ENCODE measurements at places on chromosomes 16 and 17.
A peak's percentile ranks its signal among the peaks of the same experiment; 100 is the strongest.

GRCh38 chr16:89982318-89982717 lies 33.8 kb downstream of the DEF8 start:
- no peak for DNase-seq

- DNase-seq, result peak; percentile 26
Measured at GRCh38 chr16:14289692-14290340, 218.7 kb downstream of the MRTFB start.

DNA sequence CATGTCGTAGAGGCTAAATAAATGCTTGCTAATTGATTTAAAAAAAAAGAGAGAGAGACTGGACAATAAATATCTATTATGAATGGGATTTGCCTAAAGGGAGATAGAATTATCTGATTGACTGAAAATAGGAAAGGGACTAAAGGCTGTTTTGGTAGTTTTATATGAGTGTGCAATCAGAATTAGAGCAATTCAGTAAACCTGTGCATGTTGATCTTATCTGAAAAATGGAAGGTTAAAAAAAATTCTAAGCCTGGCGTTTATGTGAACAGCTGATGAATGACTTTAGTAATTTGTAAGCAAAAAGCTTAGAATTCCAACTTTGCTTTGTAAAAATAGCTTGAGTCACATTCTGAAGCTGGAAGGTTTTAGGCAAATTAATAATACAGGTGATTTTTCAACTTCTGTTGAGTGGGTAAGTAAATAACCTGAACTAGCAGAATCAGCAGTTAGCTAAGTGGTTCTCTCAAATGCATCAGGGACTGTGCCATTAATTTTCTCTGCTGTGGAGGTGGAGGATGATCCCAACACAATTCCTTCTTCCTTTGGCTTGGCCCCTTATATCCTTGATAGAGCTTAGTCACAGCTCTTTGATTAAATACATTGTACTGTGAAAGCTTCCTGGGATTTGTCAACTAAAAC lies 254.4 kb downstream of the PHKB start:
- DNase-seq, result peak; percentile 15

DNA sequence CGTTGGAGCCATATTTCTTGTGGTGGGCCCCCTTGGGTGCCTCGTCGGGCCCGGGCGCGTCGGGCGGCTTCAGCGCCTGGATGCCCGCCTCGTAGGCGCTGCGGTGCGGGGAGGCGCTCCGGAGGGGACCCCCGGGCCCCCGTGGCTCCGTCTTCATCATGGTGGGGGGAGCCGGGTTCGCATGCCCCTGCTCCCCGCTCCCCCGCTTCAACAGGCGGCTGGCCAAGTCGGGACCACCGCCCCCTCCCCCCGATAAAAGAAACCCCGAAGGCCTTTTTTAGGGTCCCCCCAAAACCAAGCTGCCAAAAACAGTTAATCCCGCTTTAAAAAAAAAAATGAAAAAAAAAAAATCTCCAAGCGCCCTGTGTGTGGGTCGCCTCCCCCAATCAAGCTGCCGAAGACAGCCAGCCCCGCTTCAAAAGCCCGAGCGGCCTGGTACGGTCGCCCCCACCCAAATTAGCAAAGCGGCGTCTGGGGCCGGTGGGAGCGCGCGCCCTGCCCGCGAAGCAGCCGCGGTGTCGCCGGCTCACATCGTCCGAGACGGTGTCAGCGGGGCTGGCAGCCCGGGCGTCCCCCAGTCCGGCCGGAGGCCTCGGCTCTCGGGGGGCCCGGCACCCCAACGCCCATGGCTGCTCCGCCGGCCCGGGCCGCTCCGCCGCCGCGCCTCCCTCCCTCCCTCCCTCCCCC lies at the start of gene PPP1R9B:
TSS of gene PPP1R9B (minus strand) at position 324 of the 687 bp plus-strand sequence. CDS start at position 160, 164 bp downstream.
- no peak for DNase-seq

- DNase-seq, result no peak
Measured at GRCh38 chr17:30580916-30581315, 103.7 kb downstream of the GOSR1 start.

GRCh38 chr16:90023078-90023447 lies 3.8 kb upstream of the DBNDD1 start:
- DNase-seq, result no peak

DNA sequence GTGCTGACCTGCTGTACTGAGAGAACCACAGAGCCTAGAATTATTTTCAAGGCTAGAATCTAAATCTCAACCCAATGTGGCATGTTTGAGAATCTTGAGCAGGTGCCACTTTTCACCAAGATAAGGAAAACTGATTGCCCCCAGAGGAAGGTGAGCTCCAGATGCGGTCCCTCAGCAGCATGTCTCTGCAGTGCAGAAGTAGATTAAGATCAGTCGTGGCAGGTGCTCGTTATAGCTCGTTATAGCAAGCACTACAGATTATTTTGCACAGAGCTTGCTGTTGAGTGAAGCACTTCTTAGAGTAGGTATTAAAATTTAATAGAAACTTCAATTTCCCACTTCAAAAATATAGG lies 176.0 kb downstream of the AATF start:
- DNase-seq, result no peak

DNA sequence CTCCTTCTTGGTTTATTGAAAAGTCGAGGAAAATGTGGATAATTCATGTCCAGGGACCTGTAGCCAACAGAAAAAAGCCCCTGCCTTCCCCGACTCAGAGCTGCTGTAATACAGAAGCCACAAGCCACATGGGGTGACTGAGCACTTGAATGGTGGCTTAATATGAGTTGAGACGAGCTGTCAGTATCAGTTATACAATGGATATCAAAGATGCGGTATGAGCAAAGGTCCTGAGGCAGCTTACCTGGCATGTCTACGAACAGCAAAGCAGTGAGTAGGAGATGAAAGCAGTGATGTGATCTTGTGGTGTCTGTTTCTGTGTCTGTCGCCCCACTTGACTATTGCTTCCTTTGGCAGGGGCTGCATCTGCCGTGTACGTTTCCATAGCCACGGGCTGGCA lies 12.2 kb upstream of the RMI2 start:
- DNase-seq, result no peak

DNA sequence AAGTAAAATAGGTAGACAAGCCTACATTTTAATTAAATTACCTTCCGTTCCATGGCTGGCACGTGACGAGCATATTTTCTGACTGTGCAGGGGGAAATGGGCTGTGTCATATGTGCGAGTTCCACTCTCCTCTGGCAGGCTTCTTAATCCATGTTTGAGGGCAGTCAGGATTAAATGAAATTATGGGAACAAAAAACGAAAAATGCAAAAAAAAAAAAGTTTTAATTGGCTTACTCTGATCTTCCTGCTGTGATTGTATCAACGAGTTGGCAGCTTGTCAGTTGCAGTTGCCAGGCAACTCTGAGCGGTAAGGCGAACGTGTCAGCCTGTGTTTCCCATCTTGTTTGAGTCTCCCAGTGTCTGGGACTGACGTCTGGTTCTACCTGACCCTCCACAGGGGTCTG lies 302.9 kb upstream of the XYLT1 start:
- peak; percentile 5 for DNase-seq

GRCh38 chr17:58344791-58345157 lies 7.2 kb downstream of the SUPT4H1 start:
- DNase-seq, result no peak

DNA sequence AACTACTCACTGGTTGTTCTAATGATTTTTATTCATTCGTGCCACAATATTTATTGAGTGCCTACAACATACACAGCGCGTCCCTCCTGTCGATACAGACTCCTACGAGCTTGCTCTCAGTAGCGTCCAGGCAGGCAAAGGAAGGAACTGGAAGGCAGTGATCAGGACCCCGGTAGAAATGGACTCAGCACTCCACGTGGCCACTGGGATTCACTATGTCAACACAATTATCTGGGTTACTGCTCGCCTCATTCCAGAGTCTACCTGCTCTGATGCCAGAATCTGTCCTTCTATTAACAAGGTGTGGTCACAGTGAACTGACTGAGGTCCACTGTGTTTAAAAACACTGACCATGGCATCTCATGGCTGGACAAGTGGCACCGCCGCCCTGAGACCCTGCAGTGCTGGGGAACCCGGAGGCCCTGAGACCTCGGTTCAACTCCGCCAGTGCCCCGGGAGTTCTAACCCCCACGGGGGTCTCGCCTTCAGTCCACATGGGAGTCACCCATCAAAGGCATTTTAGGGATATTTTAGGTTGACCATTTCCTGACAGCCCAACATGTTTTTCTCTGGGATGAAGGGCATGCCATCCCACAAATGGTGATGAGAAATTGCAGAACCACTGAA lies 71.4 kb downstream of the ZFHX3 start:
- DNase-seq, result no peak

GRCh38 chr16:55588799-55589198 lies 22.3 kb downstream of the CAPNS2 start:
- DNase-seq, result peak; percentile 29

GRCh38 chr16:65202461-65202860 lies 80.6 kb upstream of the CDH11 start:
- DNase-seq, result peak; percentile 69

- DNase-seq, result no peak
Measured at GRCh38 chr17:32903774-32904673, 23.9 kb upstream of the TMEM98 start.

DNA sequence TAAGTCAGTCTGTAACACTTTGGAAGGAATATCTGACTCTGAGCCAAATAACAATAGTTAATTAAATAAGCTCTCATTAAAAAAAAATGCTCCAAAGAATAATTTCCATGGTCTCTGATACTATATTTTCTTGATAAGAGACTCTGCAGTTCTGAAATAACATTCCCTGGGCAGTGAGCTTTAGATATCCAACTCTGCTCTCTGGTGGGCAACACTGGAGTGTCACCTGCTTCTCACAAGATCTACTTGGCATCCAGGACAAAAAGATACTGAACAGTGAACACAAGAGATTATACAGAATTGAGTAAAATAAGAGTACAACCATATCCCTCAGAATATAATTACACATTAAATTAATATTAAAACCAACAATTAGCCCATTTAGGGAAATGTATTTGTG lies 13.7 kb downstream of the BLMH start:
- DNase-seq, result peak; percentile 67

- DNase-seq, result peak; percentile 61
Measured at GRCh38 chr17:55743103-55743679, 7.7 kb upstream of the PCTP start.

DNA sequence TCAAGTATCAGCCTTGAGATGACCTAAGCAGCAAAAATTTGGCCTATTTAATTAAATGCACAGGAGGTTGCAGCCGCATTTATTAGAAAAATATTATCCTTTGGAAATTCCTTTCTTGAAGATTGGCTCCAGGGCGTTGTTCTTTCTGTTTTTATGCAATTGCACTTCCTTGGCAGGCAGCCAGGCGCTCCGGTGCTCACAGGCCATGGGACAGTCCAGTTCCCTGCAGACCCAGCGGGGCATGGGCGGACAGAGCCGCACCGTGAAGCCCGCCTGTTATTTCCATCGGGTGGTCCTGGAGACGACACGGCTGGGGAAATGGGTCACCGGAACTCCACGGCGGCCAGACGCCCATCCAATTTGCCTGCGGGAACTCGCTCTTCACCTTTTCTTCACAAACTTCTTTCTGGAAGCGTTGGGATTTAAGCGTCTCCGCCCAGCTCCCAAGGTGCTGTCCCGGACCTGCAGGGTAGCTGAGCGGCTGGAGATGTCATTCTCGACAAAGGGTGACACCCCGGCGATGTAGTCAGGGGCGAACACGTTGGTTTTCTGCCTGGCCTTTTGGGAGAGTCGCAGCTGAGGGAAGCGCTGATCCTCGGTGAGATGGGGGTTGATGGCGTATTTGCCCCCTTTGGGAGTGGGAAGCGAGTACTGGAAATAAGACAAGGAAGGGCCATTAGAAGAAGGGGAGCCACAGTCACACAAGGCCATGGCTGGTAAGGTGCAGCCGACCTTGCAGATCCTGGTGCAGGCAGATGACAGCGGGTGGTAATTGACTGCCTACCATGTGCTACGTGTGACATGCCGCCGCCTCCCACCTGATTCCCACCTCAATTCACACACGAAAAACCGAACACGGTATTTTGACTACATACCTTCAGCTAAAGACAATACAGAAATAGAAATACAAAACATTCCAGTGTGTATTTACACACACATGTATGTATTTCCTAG lies 12.5 kb downstream of the NOB1 start:
- no peak for DNase-seq

GRCh38 chr17:18960803-18961511 lies 9.0 kb downstream of the SLC5A10 start:
- peak; percentile 46 for DNase-seq

DNA sequence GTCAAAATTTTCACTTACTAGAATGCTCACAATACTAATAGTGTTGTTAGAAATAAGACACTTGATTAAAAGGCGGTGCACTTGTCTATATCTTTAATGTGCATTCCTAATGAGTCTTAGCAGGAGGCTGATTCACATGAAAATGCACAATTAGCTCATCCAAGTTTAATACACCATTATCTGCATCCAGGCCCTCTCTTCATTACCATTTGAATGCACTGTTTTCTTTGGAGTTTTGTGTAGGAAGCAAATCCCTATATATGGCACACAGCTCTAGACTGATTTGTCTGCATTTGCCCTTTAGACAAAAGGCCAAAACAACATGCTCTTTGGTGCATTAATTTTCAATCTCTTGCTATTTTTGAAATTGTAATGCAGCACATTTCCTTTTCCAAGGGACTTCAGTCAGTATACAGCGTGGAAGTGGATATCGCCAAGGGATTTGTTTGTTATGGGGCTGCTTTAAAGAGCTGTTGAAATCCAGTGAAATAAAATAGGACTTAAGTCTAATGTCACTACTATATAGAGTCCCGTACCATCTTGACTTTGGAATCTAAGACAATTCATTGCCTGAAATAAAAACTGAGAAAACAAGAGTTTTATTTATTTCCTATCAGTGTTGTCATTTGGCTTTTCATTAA lies 257.6 kb upstream of the CPHXL start:
- no peak for DNase-seq

DNA sequence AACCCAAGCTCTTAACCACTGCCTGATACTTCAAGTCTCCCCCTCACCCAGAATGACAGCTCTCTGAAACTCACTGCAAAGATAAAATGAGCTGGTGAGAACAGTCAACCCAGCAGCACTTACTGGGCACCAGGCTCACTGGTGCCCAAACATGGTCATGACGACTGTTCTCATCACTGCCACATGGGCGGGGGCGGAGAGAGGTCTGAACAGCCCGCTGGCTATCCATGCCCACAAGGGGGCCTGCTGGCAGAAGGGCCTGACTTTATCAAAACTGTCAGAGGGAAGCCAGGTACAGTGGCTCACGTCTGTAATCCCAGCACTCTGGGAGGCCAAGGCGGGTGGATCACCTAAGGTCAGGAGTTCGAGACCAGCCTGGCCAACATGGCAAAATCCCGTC lies 4.0 kb downstream of the MYBBP1A start:
- DNase-seq, result no peak

- peak; percentile 85 for DNase-seq
Measured at GRCh38 chr16:1182950-1183907, 30.3 kb downstream of the CACNA1H start.

- no peak for DNase-seq
Measured at GRCh38 chr16:14386115-14386514, 243.9 kb downstream of the PARN start.

GRCh38 chr17:74736513-74737298 lies at the start of gene RAB37:
RAB37 (plus strand) TSS chr17:74737256; CDS start chr17:74737273, 17 bp downstream.
- DNase-seq, result no peak
